Activated T-helper 1 cell treated with anti-CD3 and anti-CD28 coated beads, Interleukin-2, amount 50 U/mL, for 16 hours (primary cell): ENCODE measurements at places on chromosomes 7 and 10.

DNA sequence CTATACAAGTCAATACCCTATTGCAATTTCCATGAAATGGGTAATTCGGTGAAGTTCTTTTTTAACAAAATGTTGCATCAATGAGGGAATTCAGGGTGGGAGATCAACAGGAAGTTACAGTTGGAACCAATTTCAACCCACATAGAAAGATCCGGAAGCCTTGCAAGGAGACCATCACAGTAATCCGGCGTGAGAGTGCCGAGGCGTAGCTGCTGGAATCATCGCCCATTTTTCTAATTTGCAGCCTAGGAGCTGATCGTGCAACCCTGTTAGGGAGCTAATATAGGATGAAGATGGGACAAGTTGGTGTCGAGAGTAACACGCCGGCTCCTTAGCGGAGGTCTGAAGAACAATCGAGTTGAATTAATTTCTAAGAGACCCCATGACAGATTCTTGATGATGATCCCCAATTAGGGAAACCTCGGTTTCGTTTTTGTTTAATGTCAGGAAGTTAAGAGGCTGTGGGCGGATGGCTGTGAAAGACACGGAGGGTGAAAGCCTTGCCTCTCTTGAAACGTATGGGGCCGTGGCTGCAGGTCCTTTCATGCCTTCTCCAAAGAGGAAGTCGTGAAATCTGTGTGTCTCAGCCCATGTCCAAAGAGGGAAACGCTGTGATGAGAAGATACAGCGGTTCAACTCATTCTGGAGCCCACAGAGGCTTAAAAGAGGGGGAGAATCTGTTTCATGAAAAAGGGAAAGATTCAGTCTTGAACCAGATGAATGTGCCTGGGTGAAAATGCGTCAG, 51.2 kb upstream of the CARD11 start:
- no peak for DNase-seq

DNA sequence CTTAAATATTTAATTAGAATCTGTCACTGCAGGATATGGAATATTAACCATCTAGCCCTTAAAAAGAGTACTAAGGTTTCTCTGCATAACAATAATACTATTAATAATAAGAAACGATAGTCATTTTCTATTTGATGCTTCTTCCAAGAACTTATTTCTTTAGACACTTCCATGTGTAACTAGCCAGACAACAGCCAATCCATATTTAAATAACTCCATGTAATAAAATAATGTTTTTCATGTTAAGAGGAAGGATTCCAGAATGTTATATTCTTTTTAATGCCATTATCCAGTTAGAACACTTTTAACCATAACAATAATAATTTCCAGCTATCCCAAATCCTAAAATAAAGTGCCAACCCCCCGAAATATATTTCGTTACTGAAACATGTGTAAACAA, 170.1 kb upstream of the WNT16 start:
- no peak for DNase-seq

DNA sequence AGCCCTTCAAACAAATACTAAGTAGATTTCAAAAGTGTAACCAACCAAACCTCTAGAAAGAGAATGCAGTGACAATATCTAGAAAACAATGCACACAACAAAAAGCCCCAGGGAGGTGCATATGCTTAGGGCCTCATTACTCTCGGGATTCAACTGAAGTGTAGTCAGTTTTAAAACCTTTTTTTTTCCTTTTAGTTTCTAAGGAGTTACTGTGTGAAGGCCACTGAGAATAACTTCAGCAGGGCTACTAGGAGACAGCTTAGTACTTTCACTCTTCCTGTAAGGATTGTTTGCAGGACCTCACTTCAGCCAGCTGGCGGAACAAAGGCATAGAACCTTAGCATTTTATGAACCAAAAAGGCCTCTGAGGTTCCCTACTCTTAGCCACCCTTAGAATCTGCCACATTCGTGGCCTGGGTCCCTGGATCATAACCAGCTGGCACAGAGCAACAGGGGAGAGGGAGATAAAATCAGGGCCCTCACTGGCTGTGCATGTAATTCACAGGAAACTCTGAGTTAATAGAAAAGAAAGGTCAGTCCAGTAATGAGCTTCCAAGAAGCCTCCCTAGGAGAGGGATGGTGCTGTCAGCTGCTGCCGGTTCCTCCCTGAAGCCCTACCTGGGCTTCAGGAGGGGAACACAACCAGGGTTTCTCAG, 3.6 kb downstream of the VOPP1 start:
- DNase-seq, result no peak

- DNase-seq, result no peak
Measured at GRCh38 chr10:78672918-78673317, 395.8 kb upstream of the ZMIZ1 start.

- no peak for DNase-seq
Measured at GRCh38 chr7:1670894-1671593, 967 bp downstream of the ELFN1 start.

DNA sequence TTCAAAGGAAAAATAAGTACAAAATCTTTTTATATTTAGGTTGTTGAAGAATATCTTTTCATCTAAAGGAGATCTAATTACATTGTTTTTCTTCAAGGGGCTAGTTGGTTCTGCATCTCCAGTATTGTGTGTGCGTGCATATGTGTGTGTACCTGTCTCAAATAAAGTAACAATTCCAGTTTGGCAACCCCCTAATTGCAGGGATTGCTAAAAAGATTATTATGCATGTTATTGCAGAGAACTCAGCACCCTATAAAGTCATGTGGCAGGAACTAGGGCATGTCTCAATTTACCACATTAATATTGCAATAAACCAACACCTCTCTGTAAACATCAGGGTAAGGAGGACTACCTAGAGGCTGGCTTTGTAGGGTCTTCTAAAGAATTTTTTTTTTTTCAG, 37.0 kb downstream of the MRPS33 start:
- no peak for DNase-seq

DNA sequence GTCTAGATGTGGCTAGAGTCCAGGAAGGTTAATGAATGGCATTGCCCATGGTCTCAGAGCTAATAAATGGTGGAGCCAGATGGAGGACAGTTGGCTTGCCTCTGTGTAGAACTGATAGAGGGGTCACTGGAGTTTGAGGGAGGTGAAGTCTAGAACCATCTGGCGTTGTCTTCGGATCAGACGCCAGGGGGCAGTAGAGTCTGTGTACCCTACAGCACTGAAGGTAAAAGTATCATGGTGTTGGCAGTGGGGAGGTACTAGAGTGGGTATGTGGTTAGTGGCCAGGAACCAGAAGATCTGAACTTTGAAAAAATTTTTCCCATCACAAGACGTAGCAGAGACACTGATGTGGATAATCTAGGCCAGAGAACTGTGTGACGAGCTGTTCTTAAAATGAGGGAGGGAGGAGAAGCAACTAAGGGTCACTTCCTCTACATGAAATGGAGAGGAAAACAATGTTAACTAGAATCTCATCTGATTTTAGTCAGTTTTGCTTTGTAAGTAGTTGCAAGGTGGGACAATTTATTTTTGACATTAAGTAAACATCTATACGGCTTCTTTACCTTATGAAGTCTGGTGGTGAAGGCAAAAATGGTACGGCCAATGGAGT, 227.9 kb upstream of the PRSS58 start:
- DNase-seq, result no peak

DNA sequence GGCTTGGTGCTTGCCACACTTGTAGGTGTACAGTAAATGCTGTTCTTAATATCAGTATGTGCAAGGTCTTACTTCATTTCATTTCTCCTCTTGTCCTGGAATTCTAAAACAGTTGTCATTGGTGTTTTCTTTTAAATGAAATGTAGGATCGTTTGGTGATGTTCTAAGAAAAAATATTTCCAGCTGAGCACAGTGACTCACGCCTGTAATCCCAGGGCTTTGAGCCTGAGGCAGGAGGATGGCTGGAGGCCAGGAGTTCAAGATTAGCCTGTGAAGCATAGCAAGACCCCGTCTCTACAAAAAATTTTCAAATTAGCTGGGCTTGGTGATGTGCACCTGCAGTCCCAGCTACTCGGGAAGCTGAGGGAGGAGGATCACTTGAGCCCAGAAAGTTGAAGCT, 32.6 kb upstream of the ELN start:
- no peak for DNase-seq

- no peak for DNase-seq
Measured at GRCh38 chr10:58754469-58755339, 242.0 kb downstream of the BICC1 start.

GRCh38 chr7:149780056-149780455, 6.7 kb upstream of the ZNF467 start:
- DNase-seq, result no peak

- DNase-seq, result no peak
Measured at GRCh38 chr10:73076360-73077183, 20.1 kb downstream of the P4HA1 start.
